Activated CD4-positive, CD25-positive, alpha-beta regulatory T cell treated with anti-CD3 and anti-CD28 coated beads, Interleukin-2, amount 50 U/mL, for 16 hours (primary cell): ENCODE measurements at places on chromosomes 3 and 15.

DNA sequence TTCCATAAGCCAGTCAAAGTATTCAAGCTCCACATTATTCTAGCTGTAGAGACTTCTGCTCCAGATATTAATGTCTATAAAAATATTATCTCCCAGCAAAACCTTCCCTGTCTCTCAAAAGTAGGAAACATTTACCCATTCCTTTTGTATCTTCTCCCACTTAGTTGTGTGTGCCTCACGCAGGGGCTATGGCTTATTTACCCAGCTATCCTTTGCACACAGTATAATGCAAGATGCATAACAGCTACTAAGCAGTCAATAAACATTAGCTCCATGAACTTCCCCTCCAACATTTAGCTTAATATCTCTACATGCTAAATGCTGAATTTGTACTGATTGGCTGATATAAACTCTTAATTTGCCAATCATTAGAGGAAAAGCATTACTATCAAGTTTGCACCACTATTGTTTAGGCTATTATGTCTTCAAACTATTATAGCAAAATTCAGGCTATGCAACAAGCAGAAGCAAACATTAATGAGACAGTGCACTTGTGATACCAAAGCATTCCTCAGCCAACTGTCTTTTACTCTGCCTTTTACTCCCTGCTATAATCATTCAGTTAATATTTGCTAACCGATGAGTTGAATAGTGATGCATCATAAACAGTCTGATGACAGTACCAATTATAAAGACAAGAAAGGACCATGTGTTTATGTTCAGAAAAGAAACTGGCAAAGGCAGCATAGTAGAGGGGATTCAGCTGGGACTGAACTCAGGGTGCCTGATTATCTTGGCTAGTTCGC is 81.2 kb downstream of the PLCH1 start:
- no peak for DNase-seq

GRCh38 chr3:72129501-72130094 is 344.6 kb upstream of the PROK2 start:
- no peak for DNase-seq

DNA sequence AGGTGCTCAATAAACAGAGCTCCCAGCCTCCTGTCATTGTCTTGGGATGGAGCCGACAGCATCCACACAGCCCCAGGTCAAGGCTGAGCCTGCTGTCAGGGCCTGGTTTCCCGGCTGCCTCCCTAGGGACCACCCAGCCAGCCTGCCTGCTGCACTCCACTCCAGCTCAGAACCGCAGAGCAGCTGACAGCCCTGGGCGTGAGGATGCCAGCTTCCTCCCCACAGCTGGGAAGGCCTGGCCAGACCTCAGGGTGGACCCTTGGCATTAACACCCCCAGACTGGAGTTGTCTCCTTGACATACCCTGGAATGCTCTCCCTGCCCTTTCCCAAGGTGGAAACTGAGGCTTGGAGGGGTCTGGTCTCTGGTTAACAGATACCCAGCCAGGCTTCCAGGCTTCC is 112.0 kb downstream of the WNT7A start:
- DNase-seq = no peak

GRCh38 chr3:188362405-188362831 is 208.5 kb downstream of the LPP start:
- DNase-seq = no peak

DNA sequence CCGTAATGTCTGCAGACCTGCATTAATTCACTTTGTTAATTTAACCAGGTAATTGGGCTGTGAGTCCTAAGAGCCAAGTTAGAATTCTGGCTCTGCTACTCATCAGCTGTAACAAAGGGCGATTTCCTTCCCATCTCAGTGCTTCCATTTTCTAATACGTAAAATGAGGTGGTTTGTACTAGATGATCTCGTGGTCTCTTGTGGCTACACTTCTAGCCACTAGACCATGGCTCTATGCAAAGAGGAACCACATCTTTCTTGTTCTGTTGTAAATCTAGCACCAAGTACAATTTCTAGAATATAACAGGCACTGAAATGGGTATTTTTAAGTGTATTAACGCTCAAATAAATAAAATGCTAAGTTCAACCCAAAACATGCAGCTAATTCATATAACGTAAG is 174.4 kb upstream of the THBS1 start:
- DNase-seq = no peak

DNA sequence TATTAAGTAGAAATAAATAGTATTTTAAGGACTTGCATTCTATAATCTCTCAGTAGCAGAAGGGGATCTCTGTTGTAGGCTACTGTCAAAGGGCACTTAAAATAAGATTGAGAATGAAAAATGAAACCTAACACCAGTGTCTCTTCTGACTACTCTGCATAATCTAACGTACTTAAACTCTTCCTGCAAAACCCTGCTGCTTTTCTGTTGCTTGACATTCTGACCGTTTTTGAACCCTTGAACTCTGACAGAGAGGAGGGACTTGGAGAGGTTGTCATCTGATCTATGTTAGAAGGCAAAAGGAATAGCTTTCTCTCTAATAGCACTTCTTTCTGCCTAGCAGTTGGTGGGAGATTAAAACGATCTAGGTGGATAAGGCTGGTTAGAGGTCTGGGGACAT is 204.6 kb downstream of the ZIC1 start:
- no peak for DNase-seq

GRCh38 chr15:53548236-53548635 is 211.2 kb downstream of the WDR72 start:
- no peak for DNase-seq

DNA sequence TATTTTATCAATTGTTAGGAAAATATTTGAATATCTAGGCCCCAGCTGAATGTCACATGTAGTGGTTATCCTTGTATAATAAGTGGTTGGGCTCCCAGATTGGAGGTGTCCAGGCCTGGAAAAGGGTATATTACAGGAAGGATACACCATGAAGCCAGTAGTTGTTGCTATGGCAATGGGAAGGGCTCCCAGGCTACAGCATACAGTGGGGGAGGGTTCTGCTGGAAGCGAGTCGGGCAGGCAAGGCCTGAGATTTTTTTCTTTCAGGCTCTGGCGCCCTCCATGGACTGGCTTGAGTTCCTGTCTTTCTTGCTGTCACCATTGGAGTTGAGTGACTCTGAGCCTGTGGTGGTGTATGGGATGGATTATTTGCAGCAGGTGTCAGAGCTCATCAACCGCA is 8.9 kb downstream of the ECE2 start:
- DNase-seq = no peak

- no peak for DNase-seq
These were observed 2.5 kb upstream of the PXYLP1 start for GRCh38 chr3:141229132-141229531.
